ENCODE measurements at places on chromosomes 13 and 19. TPM values are rescaled to one million over a fixed set of nuclear protein-coding genes. Genes with fewer than 3 reads are reported as not detected.

The ZNF442 gene
- total RNA-seq: 3.9 TPM

The RFPL4A gene
- not detected for total RNA-seq

GRCh38 chr13:109917422-109917821, 131.0 kb upstream of the IRS2 start:
- DNase-seq: no peak

DNA sequence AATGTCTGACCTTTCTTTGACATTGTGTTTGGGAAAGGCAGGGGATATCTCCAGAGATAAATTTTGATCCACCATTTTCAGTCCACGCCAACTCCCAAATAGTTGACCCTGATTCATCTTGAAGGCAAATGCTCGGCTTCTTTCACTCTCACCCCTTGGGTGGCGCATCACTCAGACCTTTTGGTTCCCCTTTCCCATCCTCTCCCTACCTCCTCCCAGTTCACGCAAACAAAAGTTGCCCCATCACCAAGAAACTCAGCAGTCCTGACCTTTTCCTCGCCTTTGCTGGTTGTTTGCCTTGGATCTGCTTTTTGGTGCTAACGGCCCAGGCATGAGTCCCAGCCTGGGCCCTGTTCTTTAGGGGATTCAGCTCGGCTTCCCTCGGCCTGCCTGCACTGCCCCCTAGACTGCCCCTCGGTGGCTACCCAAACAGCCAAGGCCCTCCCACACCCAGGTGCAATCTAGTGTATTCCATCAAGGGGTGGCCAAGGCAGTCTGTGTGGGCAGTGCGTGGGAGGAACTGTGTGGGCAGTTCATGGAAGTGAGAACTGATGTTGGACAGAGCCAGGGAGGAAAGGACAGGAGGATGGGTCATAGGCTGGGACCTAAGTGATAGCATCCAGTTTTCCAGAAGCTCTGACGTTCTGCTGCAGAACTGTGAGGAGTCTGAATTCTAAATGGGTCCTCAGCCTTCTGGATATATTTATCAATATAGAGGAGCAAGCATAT, 255.7 kb downstream of the DLEU7 start:
- DNase-seq: no peak

DNA sequence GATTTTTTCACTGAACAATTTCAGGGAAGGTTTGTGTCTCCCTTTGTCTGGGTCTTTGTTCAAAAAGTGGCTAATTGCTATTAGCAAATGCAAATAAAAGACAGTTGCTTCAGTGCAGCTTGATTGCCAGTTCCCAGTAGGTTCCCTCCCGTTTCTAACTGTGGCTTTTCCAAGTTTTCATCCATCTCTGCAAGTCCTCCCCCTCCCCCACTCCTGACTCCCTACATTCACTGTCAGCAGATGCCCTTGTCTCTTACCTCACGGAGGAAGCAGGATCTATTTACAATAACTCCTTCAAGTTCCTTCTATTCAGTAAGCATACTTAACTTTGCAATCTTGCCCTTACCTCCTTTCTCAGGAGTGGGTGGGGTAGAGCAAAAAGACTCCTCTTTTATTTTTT, 55.4 kb upstream of the SCEL start:
- DNase-seq: no peak

GRCh38 chr13:71721104-71721503, 145.9 kb downstream of the DACH1 start:
- no peak for DNase-seq

Measured in mucosa of descending colon (tissue), 3 donors.